ENCODE measurements at places on chromosomes 12 and 14.

GRCh38 chr12:106766393-106766826 lies 8.1 kb upstream of the RIC8B start:
- DNase-seq: peak; percentile 10

GRCh38 chr12:14505626-14506596 lies 61.8 kb downstream of the PLBD1 start:
- DNase-seq: no peak

GRCh38 chr12:124278389-124279101 lies 16.3 kb upstream of the RFLNA start:
- no peak for DNase-seq

GRCh38 chr12:1927751-1928351 lies 9.4 kb upstream of the CACNA2D4 start:
- DNase-seq: no peak
